Activated effector memory CD4-positive, alpha-beta T cell treated with anti-CD3 and anti-CD28 coated beads, Interleukin-2, amount 50 U/mL, for 16 hours (primary cell): ENCODE measurements at places on chromosomes 1 and 21.

DNA sequence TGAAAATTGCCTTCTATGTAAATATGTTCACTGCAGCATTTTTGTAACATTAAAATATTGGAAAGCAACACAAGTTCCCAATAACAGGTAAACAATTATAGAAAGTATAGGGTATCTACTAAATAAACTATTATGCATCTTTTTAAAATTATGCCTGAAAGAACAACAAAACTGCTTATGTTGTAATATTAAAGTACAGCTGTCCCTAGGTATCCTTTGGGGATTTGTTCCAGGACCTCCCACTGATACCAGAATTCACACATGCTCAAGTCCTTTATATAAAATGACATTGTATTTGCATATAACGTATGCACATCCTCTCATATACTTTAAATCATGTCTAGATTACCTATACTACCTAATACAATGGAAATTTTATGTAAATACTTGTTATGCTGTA, 121.8 kb upstream of the TNFSF4 start:
- no peak for DNase-seq

DNA sequence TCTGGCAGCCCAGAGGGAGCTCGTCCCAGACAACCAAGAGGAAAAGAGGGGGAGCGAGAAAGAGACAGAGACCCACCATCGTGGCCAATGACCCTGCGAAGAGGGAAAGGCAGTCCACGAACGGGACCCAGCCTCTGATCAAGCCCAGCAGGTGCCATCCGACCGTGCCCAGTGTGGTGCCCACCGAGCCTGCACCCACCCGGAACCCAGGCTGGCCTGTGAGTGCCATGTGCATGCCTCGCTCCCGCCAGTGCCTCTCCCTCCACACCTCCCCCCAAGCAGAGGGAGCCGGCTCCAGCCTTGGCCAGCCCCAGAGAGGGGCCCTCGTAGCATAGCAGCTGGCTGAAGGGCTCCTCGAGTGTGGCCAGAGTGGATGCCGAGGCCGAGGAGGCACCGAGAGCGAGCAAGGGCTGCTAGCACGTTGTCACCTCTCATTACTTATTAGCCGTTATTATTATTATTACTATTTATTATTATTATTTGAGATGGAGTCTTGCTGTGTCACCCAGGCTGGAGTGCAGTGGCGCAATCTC, 130.7 kb upstream of the CHRM3 start:
- DNase-seq: no peak

DNA sequence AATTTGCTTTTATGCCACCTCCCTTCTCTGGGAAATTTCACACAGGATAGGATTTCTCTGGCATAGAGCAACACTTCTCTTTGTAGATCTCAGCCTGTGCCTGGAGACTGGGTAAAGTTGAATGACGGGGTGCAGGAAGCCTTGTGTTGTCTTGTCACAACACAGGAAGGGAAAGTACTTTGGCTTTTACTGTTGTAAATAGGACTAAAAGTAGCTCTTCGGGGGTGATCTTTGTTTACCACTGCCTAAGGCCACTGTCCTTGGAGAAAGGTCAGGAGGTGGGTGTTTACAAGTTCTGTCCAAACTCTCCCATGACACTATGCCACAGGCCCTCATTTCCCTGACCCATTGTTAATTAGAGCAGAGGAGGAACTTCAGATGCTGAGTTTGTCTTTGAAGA, 139.7 kb downstream of the FGGY start:
- DNase-seq: no peak

DNA sequence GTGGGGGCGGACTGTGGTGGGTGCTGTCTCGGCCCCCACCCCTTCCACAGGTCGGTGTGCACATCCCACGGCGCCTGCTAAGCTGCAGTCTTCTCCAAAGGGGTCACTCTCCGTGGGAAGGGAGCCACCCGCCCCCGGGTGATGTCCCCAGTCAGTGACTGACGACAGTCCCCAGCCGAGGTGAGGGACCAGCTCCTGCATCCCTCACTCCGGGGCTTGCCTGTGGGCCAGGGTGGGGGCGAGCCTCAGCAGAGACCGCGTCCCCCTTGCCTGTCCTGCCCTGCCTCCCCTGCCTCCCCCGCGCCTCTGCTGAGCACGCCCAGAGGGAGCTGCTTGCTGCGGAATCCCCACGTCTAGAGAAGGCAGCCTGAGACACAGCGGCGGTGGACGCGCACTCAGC, 35.9 kb upstream of the PDE9A start:
- DNase-seq: no peak

DNA sequence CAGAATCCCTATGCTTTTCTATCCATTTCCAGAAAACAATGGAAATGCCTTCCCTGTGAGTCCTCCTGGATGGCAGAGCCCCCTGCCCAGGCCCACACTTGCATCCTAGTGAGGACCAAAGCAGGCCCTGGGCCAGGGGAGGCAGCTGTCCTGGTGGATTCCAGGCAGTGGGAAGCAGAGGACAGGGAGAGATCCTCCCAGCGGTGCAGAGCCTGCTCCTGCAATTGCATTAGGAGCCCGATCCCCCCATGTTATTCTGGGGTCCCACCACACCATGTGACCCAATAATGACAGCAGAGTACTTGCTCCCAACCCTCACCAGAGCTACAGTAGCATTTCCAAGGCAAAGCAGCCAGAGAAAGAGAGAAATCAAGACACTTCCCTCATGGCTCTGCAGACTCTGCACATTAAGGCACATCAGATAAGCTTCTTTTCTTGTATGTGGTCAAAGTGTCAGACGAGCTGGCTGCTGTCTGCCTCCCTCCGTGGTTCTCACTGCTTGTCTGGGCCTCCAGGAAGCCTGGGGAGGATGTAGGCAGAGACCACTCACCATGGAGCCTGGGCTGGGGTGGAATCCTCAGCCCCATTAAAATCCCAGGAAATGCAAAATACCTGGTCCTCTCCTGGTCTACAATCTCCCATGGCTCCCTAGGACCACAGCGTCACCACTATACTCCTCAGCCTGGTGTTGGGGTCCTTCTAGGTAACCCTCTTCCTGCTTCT, 54.9 kb upstream of the RUNX3 start:
- DNase-seq: no peak

- no peak for DNase-seq
Measured at GRCh38 chr1:38052750-38053415, 6.3 kb upstream of the POU3F1 start.

- no peak for DNase-seq
Measured at GRCh38 chr1:104919188-104919587, 1169.5 kb downstream of the AMY1C start.

DNA sequence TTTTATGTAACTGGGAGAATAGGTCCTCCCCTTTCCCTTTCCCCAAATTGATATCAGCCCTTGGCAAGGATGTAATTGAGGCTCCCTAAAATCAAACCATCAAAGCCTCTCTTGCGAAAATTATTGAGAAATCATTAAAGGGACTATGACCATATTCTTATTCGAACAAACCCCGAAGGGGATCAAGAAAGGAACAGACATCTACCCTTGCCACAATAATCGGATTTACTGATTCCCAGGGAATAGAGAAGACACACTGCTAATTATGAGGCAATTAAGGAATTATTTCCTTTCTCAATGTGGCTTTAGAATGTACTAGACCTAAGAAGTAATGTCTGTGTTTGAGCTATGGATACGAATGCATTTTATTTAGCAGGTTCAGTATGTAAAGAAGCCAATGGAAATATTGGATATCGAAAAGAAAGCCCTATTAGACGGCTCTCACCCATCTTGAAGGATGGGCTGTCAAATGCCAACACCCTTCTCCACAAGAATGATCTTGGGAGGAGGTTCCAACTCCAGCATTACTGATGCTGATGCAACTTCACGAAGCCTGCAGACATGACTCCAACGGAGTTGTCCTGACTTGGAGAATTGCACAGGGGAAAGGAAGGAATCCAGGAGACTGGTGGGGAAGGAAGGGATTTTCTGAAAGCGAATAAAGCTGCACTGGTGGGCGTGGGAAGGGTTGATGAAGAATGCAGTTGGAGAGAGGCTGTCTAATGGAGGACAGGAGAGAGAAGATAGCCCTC, 11.6 kb upstream of the PTPRF start:
- DNase-seq: no peak

DNA sequence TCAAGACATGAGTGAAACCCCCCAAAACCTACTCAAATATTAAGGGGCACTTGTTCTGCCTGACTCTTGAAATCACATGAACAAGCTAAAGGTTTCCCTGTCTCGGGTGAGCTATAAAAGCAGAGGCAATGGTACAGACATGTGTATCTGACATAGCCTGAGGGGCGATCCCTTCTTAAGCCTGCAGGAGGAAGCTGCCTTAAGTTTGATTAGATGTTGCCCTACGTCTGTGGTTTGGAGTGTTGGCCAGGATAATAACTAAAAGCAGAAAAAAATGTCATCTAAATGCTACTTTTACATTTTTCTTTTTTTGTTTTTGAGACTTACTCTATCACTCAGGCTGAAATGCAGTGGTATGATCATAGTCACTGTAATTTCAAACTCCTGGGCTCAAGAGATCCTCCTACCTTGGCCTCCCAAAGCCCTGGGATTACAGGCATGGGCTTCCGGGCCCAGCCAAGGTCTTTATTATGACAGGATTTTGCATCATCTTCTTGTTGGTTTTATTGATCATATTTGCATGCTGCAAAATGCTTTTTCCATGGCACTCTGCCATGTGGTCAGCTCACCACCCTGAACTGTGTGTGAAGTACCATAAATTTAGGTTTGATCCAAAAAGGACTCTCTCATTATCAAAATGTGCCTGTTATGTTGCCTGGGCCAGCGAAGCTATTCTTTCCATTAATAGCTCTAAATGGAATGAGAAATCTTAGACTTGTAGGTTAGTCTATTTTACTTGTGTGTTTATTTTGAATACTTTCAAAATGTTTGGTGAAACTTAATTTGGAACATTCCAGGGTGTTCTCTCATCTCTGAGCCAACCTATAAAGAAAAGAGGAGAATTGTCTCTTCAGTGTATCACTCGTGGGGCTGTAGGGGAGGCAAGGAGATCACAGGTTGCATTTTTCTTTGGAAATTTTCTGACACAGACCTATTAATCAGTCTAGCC, 15.0 kb upstream of the HMGN1 start:
- DNase-seq: no peak

DNA sequence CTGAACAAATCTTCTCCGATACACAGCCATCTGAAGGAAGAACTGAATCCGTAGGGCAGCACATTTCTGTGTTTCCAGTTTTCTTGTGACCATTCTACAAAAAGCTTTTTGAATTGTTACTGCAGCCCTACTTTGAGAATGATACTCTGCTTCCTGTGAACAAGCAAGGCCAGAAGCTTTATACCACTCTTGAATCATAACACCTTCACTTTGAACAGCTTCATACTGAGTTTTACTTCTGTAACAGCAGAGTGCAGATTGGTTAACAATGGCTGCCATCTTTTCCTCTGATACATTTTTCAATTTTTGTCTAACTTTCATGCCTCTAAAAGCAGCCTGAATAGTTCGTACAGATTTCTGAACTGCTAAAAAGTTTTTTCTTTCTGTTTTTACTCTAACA, 33.6 kb upstream of the F13B start:
- no peak for DNase-seq

DNA sequence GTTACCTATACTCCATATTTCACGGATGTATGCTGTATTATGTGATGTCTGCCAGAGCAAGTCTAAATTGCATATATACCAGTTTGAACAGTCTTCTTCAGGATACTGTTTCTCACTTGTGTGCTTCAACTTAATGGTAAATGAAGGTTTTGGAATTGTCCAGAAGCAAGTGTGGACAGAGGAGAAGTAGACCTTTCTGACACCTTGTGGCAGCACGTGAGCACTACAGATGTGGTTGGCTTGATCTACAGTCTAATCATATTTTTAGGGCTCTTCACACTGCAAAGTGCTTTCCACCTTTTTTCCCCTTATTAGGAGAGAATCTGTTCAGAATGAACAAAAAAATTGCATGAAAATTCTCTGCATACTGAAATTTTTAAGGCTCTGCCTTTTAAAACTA, 10.9 kb downstream of the MORC3 start:
- peak; percentile 79 for DNase-seq

DNA sequence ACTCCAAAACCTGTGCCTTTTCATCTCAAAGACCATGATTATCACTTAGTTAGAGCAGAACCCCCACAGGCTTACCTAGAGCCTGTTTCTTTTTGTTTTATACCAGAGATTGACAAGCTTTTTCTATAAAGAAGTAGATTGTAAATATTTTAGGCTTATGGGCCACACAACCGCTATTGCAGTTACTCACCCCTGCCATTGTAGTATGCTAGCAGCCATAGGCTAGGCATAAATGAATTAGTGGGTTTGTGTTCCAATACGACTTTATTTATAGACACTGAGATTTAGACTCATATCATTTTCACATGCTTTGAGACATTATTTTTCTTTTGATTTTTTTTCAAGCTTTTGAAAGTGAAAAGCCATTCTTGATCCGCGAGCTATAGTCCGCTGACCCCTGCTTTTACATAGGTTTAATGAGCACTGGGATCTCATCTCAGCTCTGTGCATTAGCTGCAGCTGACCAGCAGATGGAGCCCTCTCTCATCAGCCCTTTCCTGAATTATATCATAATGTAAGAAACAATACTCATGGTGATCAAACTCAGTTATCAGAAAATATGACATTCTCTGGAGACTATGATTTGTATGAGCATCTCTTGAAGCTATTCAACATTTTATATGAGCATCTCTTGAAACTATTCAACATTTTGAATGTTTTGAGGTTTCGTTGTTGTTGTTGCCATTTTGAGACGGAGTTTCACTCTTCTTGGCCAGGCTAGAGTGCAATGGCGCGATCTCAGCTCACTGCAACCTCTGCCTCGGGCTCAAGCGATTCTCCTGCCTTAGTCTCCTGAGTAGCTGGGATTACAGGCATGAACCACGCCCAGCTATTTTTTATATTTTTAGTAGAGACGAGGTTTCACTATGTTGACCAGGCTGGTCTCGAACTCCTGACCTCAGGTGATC, 111.9 kb upstream of the L1TD1 start:
- peak; percentile 70 for DNase-seq

DNA sequence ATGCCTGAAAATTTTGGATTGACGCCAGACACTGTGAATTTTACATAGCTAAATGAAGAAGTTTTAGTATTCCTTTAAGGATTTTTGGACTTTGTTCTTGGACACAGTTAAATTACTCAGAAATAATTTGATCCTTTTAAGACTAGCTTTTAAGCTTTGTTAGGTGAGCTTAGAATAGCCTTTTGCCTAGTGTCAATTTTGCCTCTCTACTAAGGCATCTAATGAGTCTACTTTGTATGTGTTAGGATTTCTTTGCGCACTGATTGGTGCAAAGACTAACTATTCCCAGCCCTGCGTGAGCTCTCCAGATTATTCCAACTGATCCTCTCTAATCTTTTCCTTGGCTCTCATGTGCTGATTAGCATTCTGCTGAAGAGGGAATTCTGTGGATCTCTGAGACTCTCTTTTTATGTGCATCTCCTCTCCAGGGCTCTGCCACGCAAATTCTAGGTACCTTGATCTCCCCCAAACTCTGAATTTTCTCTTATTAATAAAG, 128.1 kb upstream of the BCL9 start:
- no peak for DNase-seq

GRCh38 chr1:209387969-209388329, 195.6 kb upstream of the CAMK1G start:
- no peak for DNase-seq

DNA sequence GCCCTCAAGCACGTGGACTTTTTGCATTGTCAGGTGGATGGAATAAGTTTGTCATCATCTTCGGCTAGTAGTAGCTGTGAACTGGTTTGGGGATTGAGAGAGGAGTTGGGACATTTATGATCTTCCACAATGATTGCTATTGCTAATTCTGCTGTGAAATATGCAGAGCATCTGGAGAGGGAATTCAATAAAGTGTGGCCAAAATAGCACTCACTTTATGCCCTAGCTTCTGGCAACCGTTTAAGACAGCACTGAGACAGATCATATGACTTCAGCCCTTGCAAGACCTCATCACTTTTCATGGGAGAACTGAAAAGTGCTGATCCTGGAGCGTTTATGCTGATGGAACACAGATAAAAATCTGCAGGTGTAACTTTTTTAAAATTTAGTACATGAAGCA, 360.8 kb downstream of the GPATCH2 start:
- no peak for DNase-seq

GRCh38 chr1:225451340-225451739, 23.5 kb upstream of the LBR start:
- DNase-seq: peak; percentile 47
